ENCODE measurements at places on chromosomes 5 and 9. TPM values are rescaled to one million over a fixed set of nuclear protein-coding genes. Genes with fewer than 3 reads are reported as not detected.

- DNase-seq: peak; percentile 39
Measured at GRCh38 chr5:34914671-34915138, 599 bp downstream of the RAD1 start.

DNA sequence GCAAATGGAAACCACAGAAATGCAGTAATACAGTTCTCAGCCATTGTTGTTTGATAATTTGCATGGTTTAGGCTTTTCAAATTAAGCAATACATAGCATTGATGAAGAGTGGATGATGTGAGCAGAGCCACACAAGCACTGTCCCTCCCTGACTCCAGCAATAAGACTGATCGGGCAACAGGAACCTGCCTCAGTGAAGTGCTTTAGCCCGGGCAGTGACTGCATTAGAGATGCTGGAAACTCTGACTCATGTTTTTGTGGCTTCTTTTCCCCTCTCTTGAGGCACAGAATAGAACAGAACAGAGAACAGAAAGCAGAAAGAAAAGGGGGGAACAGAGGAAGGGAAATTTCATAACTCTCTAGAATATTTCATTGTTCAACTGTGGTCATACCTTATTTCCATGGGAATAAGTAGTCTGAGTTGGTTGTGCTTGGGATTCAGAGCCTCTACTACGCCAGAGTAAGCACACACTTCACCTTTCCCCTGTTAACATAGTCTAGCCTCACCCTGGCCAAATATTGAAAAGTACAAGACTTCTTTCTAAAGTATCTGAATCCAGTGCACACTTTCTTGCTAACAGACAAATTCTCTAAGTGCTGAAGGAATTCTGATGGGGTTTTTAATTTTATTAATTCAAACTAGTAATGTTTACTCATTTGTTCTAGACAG lies 164.8 kb upstream of the VCAN start:
- DNase-seq: peak; percentile 94

- DNase-seq: no peak
Measured at GRCh38 chr9:13952906-13953305, 361.0 kb downstream of the NFIB start.

- DNase-seq: no peak
Measured at GRCh38 chr5:14263113-14263512, 120.0 kb downstream of the TRIO start.

DNA sequence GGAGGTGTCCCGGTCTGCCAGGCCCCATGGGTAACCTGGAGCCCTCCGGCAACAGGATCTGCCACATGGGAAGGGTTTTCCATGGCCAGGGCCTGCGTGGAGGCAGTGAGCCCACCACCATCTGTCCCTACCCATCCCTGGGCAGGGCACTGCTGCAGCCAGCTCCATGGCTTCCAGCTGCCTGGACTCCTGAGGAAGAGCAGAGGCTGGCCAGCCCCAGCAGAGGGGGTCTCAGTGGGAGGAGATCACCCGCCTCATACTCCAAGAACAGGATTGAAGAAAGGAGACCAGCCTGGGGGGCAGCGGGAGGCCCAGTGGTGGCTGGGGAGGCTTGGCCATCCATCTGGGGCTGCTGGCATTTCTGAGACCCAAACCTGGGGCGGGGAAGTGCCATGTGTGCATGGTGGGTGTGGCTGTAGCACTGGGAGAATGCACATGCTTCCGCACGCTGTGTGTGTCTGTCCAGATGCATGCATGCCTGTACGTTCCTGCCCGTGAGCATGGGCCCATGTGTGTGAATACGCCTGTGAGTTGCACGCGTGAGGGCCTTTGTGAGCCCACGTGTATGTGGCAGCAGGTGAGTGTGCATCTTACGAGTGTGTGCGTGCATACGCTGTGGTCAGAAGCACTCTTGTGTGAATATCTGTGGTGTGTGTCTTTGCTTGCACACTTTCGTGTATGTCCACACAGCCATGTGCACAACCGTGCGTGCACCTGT lies 78.5 kb downstream of the LMX1B start:
- no peak for DNase-seq

The GPR21 gene
- 1.9 TPM for total RNA-seq

The RASGEF1C gene
- not detected for total RNA-seq
